ENCODE measurements at places on chromosomes 3 and 15.

GRCh38 chr15:65066001-65066634 lies 1.7 kb downstream of the RASL12 start:
- DNase-seq: no peak

DNA sequence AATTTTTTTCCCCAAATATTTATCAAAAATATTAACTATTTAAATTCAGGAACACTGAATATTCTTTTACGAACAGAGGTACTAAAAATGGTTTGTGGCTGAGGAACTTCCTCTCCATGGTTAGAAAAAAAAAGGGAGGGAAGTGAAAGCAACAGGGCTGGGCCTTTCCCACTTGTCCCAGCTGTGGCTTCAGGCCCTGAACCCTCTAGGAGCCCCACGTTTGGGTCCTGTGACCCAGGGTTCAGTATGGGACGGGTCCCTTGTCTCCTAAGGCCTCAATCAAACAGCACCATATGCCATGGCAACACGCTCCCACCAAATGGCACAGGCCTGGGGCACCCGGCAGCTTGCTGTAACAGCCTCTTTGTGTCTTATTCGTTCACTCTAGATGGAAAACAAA lies 32.4 kb downstream of the POC1A start:
- peak; percentile 34 for DNase-seq

DNA sequence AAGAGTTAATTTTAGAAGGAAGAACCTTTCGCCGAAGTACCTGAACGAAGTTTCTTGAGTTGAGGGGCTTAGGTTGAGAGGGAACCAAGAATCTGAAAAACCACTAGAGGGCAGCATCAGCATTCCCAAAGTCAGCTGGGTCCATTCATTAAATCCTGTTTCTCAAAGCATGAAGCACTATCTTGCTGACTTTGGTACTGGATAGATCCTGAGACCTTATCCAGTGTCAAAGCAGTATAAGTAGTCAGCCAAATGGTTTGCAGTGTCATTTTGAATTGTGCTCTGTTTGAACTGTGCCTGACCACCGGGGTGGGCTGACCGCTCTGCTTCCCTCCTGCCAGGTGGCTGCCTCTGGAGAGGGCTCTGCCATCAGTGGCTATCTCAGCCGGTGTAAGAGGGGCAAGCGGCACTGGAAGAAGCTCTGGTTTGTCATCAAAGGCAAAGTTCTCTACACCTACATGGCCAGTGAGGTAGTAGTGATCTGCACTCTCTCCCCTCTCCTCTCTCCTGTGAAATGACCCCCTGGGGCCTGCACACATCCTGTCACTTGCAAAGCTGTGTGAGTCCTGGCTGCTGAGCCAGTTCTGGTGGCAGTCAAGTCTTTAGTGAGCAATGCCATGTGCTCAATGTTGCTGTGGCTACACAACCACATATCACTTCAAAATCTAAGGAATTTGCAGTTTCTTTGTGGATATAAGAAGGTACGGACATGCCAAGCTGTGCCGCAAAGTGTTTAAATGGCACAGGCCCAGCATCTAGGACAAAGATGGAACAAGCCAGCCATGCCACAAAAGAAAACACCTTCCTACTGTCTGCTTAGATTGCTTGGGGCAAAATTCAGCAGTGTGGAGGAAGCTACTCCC lies 21.4 kb upstream of the NR2C2 start:
- DNase-seq: no peak

- no peak for DNase-seq
These were observed 24.1 kb upstream of the SACM1L start for GRCh38 chr3:45665101-45665572.

DNA sequence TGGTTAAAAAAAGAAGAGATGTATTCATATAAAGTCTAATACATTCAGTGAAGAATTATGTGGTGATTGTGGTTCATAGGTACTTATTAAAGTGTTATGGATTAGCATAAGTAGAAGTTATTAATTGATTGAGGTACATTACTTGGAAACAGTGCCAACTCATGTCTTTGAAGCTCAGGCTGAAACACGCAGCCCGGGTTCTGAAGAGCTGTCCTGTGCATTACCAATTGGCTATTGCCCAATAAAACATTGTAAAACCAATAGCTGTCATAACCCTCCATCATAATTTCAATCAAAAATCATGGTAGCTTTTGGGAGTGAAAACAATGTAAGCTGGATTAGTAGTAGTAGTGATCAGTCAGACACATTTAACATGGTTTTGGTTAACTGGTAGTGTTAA lies 560.1 kb downstream of the MCTP2 start:
- no peak for DNase-seq

GRCh38 chr15:88258093-88258641 lies 1.6 kb upstream of the NTRK3 start:
- no peak for DNase-seq

GRCh38 chr3:73073091-73073707 lies 11.7 kb downstream of the EBLN2 start:
- DNase-seq: no peak

GRCh38 chr3:170826047-170826446 lies 43.9 kb downstream of the RPL22L1 start:
- no peak for DNase-seq

DNA sequence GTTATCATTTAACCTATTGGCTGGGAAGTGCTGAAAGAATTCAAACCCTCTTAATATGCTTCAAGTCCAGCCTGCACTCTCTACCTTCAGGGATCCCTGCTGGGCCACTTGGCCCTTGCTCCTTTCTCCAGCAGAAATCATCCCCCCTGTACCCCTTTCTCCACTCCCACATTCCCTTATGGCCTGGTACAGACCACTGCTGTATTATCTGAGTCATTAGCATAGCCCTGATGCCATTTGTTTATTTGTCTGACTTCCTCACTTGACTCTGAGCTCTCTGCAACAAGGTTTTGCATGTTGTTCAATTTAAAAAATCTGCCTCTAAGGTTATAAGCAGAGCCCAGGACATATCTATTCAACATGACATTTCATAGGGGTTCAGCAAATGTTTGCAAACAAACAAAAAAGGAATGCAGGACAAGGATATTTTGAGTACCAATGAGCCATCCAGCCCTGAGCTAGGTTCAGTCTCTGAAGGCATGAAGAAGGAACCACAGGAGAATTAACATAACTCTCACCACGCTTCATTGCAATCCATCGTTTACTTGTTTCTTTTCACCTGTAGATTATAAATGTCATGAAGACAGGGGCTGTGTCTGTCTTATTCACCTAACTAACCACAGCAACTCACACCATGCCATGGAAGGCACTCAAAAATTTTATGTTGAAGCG lies 26.6 kb upstream of the HES1 start:
- DNase-seq: no peak

- DNase-seq: no peak
These were observed 117.4 kb downstream of the TIGIT start for GRCh38 chr3:114411190-114411668.

DNA sequence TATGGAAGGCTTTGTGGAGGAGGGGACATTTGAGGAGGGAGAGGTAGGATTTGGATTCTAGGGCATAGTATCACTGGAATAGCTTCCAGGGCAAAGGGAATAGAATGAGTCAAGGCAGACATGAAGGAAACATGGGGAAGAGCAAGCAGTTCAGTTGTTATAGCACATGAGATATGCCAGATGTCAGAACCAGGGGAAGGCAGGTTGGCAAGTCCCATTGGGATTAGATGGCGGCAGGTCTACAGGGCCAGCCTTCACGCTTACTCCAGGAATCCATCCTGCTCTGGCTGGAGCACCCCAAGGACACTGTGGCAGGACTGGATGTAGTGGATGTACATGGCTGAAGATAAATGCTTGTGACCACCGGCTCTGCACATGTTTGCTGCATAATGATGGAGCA lies 120.4 kb upstream of the ST8SIA2 start:
- DNase-seq: no peak

GRCh38 chr15:22253676-22254408 lies 173.5 kb downstream of the OR4M2 start:
- DNase-seq: no peak

DNA sequence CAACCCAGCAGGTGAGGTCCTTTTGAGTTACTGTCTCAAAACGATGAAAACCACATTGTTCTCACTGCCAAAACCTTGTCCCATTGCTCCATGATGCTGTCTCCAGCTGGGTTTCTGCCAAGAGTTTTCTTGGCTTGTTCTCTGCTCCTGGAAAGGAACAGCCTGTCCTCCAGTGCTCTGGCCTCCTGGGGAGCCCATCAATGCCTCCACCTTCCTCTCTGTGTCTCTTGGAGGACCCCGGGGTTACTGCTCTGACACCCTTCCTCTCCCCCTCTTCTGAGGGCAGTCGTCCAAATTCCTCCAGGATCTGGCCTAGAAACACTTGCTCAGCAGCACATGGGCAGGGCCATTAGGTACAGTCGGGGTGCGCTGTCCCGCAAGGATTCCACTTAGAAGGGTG lies 63.9 kb upstream of the RGMA start:
- DNase-seq: no peak

- DNase-seq: no peak
These were observed 44.6 kb downstream of the GASK1A start for GRCh38 chr3:43023746-43024145.

DNA sequence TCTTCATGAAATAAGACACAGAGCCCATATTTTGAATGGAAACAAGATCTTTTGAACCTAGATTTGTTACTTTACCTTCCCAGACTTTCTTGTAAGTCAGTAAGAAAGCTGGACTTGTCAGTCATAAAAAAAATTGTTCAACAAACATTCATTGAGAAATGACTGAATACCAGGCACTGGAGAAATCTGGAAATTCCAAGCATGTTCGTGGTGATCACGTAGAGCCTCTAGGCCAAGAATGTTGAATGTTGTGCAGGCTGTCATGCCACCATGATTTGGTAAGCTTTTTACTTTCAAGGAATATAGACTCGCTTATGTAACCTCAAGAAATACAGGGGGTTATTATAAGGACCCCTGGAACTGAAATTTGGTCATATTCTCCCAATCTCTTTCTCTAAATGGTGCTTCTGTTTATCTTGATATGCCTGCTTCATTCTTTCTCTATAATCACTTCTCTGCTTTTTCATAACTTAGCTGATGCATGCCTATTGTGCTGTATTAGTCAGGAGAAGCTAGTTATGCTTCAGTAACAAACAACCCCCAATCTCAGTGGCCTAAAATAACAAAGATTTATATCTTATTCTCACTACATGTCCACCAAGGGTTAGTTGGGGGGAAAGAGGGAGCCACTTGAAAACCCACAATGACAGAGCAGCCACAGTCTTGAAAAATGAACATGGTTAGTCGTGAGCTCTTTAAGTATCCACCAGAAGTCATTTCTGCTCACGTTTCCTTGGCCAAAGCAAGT lies 3.4 kb upstream of the TPM1 start:
- DNase-seq: no peak

DNA sequence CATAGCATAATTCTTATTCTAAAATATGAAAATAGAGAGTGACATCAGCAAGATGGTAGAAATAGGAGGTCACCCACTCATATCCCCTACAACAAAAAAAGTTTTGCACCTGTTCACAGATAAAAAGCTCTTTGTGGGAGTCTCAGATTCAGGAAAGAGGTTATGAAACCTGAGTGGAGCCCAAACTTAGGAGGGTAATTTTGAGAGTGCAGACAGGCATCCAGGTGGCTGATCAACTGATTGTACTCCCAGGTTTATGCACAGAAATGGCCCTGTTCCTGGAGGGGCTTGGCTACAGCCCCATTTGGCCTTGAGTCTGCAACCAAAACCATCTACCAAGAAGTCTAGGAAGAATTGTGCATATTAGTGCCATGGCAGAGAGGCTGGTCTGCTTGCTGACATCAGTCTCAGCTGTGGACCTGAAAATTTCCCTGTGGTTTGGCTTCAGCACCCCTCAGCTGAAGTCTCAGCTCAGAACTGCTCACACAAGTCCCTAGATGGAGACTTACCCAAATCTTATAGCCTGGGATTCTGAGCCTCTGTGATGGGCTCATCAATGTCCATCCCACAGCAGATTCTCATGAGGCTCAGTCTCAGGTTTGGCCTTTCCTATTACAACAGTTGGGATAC lies 291.6 kb downstream of the IL20RB start:
- DNase-seq: no peak

DNA sequence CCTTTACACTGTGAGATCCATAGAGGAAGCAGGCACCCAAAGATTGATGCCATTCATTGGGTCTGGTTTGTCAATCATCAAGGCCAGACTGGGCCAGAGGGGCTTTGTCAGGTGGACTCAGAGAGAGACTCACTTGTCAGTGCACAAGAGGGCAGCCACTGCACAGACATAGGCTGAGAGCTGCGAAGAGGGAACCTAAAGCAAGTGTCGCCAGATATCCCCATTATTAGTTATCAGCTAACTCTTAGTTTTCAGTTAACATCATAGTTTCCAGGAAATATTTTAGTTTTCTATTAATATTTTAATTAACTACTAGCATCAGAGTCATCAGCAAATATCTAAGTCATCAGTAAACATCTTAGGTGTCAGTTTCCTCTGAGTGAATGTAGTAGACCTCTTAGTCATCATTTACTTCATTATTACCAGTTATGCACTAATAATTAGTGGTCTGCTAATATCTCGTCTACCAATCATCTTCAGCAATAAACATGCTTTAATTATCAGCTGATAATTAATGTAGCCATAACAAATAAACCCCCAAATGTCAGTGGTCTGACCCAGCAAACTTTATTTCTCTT lies 41.7 kb upstream of the LIMD1 start:
- DNase-seq: no peak

- no peak for DNase-seq
These were observed 23.8 kb upstream of the OXTR start for GRCh38 chr3:8793242-8793641.

- DNase-seq: no peak
These were observed 116.2 kb downstream of the CHSY1 start for GRCh38 chr15:101135532-101136166.

- DNase-seq: no peak
These were observed at the start of gene TYRO3 for GRCh38 chr15:41558400-41559238. Gene TYRO3 (plus strand): TSS chr15:41559212. CDS start chr15:41559258, 46 bp downstream.

GRCh38 chr15:85406916-85407315 lies 26.5 kb downstream of the AKAP13 start:
- no peak for DNase-seq

GRCh38 chr3:30368978-30369377 lies 237.4 kb upstream of the TGFBR2 start:
- DNase-seq: no peak

GRCh38 chr3:197505796-197506548 lies 49.8 kb downstream of the BDH1 start:
- DNase-seq: no peak

GRCh38 chr15:22936577-22937472 lies 43.3 kb downstream of the CYFIP1 start:
- no peak for DNase-seq

- DNase-seq: no peak
These were observed 28.7 kb upstream of the HCN4 start for GRCh38 chr15:73397461-73397860.

Measured in SIG-M5 (cell line).